HT-29 (cell line): ENCODE measurements at places on chromosomes 16 and 17.
A peak's percentile ranks its signal among the peaks of the same experiment; 100 is the strongest.

DNA sequence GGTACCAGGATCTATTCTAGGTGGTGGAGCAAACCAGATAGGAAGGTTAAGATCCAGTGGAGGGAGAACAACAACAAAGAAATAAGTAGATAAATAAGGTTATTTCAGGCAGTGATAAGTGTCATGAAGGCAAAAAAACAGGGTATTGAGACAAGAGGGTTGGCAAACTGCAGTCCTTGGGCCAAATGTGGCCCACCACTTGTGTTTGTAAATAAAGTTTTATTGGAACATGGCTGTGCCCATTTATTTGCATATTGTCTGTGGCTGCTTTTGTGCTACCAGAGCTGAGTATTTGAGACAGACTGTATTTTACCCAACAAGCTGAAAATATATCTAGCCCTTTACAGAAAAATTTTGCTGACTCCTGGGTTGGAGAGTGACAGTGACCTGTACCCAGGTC lies 361.3 kb downstream of the XYLT1 start:
- no peak for DNase-seq

DNA sequence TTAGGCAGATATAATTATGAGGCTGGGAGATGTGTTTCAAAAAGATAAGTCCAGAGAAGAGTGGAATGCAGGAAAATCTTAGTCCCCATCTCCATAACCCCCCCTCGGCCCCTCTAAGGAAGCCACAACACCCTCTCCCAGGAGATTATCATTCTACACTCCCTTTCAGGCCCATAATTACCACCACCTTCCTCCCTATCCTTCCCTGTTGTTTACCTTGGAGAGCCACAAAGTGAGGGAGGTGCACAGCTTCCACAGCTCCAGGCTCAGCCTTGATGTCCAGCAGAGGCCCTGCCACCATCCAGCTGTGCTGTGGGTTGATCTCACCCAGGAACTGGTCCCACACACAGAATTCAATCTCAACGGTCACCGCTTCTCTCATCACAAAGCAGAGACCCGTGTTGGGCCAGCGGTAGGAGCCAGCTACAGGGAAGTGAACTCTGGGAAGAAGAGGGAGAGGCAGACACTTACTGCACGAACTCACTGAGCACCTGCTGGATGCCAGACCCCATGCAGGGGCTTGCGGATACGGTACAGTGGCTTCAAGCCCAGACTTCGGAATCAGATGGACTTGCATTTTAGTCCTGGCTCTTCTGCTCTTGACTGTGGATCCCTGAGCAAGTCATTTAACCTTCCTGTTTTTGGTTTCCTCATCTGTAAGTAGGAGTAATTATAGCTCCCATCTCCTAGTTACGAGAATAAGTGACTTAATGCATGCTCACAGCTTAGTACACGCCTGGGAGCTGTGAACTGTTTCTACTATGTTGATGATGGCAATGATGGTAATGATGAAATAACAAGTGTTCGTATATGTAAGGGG lies 44.1 kb downstream of the MIS12 start:
- no peak for DNase-seq

DNA sequence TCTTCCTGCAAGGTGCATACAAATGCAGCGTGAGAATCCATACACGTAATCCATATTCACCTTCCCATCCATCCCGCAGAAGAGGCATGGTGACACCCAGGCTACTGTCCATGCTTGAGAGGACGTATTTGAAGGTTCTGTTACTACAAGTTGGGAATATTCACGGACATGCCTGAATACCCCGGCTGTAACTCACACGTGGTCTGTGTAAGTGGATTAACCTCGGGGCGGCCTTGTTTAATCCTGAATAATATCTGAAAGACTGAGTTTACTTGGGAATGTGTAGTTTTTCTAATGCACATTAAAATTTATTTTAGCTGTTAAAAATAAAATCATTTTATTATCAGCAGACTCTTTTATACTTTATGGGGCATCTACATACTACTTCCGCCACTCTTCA lies 13.1 kb downstream of the CPSF4L start:
- no peak for DNase-seq

- DNase-seq: no peak
Observed at GRCh38 chr17:51034800-51035199, 85.9 kb downstream of the SPAG9 start.

GRCh38 chr16:70743791-70744190 lies 57.2 kb downstream of the VAC14 start:
- no peak for DNase-seq

DNA sequence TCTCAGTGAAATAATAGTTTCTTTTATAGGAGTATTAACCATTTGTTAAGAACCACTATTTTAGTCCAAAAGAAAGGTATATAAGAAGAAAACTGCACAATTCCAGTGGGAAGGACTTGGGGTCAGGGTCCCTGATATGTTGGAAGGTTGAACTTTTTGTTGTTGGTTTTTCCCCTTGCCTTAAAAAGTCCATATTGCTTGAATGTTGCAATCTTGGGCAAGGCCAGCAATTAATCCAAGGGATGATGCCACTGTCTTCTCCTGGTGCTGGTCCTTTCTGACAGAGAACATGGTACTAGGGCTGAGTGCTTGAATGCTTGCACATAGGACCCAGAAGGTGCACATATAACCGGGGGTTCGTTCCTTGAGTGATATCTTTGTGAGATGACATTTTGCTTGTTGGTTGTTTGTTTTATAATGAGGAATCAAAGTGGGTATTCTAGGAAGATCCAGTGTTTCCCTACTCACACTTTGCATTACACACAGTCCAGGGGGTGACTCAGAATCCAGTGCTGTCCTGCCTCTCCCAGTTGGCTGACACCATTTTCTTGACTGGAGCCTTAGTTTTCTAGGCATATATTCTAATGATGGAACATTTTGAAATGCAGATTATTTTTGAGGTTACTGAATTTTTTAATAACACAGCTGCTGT lies 54.9 kb downstream of the SIAH1 start:
- DNase-seq: no peak

GRCh38 chr16:81163671-81164070 lies 67.5 kb upstream of the GCSH start:
- no peak for DNase-seq

GRCh38 chr16:89476379-89476778 lies 14.0 kb downstream of the ANKRD11 start:
- DNase-seq: peak; percentile 53

GRCh38 chr16:75248536-75249380 lies 2.7 kb downstream of the BCAR1 start:
- DNase-seq: no peak

- no peak for DNase-seq
Observed at GRCh38 chr17:50529849-50530248, 2.7 kb upstream of the EPN3 start.

DNA sequence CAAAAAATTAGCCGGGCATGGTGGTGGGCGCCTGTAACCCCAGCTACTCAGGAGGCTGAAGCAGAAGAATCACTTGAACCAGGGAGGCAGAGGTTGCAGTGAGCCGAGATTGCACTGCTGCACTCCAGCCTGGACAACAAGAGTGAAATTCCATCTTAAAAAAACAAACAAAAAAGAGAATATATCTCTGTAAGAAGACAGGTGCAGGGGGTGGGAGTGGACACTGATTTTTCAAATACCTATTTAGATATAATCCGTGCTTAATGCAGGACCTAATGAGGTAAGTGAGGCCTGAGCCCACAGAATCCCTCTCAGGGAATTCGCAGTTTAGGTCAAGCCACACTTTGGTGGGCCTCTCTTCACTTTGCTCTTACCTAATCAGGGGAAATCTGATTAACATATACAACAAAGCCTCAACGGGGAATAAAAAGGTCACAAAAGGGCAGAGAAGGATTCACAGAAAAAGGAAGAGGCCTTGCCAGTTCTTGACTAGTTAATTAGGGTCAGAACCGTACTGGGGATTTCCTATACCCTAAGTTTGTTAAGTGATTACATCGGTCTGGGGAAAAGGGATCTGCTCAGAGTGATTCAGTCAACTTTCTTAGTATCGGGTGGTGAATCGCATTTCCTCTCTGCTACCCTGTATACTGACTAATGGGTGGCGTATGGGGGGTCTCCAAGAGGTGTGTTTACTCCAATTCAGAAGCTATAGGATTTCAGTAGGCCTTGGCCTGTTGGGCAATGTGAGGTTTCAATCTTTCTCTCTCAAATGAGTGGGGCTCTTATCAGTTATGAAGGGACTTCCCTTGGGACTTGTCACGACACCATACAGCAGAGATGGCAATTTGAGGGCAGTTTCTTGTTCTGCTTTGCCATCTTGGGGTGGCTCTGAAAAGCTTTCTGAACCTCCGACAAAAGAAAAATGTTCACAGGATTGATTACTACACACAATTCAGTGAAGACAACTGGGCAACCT lies 1.9 kb upstream of the NFAT5 start:
- peak; percentile 22 for DNase-seq

DNA sequence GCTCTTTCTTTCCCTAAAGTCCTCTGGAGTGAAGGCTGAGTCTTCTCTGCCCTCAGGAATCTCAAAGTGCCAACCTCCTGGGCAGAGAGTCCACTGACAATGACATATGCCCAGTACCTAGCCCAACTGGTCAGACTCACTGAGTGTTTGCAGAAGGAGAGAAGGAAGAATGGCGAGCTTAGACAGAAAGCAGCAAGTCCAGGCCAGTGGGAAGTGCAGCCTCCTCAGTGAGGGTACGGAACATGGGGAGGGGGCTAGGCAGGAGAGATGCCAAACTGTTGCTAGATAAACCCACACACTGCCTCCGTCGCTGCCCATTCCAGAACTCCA lies 678 bp downstream of the EXOC7 start:
- no peak for DNase-seq

DNA sequence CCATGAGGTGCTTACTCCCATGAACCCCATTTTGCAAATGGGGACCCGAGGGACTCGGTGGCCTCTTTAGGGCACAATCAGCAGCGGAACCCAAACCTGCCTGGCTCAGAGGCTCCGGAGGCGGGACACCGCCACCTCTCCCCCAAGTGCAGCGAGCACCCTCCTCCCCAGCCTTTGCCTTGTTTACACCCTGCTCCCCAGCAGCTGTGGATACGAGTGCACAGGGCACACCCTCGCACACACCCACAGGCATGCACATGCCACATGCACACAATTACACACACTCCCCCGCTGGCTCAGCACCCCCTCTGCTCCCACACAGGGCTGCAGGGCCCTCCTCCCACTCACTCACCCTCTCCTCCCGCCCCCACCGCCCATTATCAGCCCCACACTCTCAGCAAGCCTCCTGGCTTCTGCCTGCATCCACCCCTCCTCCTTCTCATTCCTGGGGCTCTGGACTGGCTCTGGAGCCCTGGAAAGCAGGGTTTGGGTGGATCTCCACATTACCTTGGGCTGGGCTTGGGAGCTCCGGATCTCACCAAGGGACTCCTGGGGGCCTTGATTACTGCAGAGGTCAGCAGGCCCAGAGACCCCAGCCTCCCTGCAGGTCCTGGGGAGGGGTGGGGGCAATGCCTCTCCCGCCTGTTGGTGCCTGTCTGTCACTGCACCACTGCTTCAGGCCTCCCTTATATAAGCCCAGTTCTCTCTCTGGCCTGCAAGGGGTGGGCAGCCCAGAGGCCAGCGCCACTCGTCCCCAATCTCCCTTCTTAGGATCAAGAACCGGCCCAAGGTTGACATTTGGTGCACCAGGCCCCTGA lies 6.4 kb downstream of the PDK2 start:
- peak; percentile 57 for DNase-seq

DNA sequence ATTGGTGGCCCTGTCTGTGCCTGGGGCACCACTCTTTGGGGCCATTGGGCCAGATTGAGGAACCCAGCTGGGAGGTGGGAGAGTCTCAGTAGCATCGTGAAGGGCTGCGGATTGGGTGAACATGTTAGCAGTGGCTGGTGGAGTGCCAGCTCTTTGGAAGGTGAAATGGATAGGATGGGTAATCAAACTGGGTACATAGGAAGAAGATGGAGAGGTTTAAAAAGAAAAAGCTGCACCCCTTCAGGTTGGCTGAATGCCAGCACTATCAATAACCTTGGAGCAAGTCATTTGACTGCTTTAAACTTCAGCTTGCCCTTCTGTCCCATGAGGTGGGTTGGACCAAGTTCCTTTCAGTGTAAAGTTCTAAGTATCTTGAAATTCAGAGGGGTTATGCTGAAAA lies 95.0 kb downstream of the RPTOR start:
- no peak for DNase-seq

- DNase-seq: no peak
Observed at GRCh38 chr17:70215656-70216055, 46.3 kb downstream of the KCNJ2 start.

GRCh38 chr17:76398523-76399174 lies 14.2 kb downstream of the SPHK1 start:
- DNase-seq: no peak

- DNase-seq: no peak
Observed at GRCh38 chr17:9021158-9021991, at the start of gene NTN1. TSS of gene NTN1 (plus strand) at chr17:9021510. CDS start at chr17:9022374, 864 bp downstream.

DNA sequence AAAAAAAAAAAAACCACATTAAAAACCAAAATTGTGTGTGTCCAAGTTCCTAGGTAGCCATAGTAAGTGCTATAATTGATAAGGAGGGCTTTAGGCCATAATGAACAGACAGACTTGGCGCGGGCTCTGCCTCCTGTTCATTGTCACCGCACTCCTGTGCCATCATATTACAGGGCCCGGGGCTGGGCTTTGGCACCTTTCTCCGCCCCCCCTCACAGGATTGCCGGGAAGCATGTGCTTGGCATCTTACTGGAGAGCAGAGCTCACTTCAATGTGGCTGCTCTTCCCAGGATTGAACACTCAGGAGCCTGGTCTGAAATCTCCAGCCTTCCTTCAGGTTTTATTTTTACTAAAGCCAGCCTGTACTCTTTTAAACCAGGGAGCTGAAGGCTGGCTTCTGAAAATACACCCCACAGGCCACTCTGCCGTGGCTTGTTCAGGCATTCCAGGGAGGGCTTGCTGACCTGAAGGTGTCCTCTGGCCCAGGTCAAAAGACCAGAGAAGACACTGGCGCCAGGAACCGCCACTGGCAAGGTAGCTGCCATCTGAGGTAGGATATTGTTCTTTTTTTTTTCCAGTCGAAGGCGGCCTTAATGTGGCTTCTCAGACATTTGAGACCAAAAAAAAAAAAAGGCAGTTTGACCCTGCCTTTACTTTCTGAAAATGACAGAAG lies 39.3 kb downstream of the DHRS7B start:
- no peak for DNase-seq

DNA sequence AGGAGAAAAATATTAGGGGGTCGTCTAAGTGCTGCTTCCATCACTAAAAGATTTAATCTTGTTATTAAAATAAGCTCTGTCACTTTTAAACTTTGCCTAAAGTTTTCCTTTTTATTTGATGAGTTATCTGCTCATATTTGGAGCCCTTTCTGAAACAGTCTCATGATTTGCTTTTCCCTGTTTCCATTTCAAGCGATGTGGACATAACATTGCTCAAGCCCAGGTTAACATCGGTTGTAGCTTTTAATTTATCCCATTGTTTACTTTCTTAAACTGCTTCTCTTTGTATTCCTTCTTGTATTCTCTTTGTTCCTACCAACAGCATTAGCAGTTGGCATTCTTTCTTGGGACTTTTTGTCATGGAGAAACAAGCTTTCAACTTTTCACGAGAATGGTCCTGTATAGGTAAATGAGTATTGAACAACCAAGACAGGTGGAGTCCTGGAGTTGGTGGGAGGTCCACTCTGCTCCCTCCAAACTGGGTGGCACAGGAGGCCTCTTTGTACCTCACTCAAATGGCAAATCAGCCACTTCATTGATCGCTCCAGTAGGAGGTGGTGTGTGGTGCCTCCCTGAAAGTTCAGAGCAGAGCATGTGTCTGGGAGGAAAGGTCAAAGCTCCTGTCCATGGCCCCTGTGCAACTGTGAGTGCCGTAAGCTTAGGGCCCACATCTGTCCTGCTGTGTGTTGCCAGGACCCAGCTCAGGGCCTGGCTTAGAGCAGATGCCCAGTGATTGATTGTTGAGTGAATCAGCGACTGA lies 107.0 kb downstream of the CYLD start:
- no peak for DNase-seq

- DNase-seq: no peak
Observed at GRCh38 chr17:52138350-52138749, 20.2 kb downstream of the CA10 start.
